ENCODE measurements at places on chromosomes 2 and 18.

DNA sequence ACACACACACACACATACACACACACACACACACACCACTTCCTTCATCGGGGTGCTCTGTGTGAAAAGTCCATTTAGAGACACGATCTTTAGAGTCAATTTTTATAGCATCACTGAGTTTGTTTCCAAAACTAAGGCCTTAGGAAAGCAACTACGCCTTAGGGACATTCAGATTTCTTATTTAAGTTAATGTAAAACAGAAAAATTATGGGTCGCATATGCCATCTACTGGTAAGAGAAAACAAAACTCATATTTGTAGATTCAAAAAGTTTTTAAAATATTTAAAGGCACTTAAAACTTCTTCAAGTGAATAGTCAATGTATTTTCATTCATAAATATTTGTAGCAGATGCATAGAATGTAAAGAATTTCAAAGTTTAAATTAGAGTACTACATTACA is 166.2 kb downstream of the ATAD2B start:
- DNase-seq = no peak

DNA sequence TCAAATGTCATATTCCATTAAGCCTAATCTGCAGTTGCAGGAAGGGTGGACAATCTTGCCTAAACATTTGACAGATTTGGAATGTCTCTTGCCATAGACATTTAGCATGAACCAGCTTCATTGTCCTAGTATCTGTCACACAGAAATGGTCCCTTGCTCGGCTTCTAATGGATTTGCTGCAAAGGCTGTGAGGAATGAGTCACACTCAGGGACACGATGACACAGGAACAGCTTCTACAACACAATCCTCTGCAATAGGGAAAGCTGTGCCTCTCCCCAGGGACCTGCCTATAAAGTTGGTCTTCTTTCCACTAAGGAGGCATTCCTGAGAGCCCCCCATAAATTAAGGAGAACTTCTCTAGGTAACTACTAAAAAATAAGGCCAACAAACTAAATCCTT is 155.1 kb upstream of the L3MBTL4 start:
- no peak for DNase-seq

DNA sequence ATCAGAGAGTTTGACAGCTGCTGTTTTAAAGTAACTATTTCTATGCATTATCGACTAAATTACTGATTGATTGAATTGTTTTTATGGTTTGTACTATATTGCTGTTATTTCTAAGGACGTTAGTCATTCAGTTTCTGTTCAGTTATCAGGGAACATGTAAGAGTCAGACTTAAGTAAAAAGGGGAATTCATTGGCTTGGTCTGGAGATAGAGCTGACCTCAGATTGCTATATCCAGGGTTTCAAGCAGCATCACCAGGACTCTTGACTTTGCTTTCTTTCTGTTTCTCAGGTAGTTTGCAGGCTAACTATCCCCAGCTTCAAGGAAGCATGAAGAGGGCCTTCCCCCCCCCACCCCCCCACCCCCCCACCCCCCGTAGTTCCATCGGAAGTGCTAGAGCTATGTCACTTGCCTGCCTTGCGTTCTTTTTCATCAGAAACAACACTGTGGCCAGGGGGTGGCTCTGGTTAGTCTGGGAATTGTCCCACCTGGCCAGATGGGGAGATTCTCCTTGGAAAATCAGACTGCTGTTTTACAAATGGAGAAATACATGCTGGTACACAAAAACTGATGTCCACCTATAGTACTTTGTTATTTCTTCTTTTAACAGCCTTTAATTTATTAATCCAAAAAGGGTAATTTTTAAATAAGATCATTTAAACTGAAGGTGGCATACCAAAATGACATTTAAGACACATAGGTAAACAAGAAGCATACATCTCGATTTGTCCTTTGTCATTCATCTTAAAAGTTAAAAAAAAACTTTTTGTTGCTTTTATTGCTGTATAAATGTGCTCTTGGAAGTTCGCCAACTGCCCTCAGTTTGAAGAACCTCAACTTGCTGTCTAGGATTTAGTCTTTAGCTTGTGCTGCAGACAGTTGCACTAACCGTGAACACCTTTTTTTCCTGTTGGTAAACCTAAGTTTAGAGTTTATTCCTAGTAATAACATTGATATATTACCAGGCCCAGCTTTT is 9.4 kb downstream of the SMAD4 start:
- DNase-seq = no peak

GRCh38 chr2:211437396-211437795 is 881.0 kb downstream of the CPS1 start:
- no peak for DNase-seq
